ENCODE measurements at places on chromosomes 11 and 22.
A peak's percentile ranks its signal among the peaks of the same experiment; 100 is the strongest.

DNA sequence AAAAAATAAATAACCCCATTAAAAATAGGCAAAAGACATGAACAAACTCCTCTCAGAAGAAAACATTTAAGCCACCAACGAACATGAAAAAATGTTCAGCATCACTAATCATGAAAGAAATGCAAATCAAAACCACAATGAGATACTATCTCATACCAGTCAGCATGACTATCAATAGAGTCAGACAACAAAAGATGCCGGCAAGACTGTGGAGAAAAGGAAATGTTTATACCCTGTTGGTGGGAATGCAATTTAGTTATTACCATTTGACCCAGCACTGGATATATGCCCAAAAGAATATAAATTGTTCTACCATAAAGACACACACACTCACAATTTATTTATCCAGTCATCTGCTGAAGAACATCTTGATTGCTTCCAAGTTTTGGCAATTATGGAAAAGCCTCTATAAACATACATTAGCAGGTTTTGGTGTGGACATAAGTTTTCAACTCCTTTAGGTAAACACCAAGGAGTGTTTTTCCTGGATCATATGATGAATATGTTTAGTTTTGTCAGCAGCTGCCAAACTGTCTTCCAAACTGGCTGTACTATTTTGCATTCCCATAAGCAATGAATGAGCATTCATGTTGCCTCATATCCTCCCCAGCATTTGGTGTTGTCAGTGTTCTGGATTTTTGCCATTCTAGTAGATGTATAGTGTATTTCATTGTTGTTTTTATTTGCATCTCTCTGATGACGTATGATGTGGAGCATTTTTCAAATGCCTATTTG is 28.0 kb downstream of the OR8D1 start:
- no peak for DNase-seq

DNA sequence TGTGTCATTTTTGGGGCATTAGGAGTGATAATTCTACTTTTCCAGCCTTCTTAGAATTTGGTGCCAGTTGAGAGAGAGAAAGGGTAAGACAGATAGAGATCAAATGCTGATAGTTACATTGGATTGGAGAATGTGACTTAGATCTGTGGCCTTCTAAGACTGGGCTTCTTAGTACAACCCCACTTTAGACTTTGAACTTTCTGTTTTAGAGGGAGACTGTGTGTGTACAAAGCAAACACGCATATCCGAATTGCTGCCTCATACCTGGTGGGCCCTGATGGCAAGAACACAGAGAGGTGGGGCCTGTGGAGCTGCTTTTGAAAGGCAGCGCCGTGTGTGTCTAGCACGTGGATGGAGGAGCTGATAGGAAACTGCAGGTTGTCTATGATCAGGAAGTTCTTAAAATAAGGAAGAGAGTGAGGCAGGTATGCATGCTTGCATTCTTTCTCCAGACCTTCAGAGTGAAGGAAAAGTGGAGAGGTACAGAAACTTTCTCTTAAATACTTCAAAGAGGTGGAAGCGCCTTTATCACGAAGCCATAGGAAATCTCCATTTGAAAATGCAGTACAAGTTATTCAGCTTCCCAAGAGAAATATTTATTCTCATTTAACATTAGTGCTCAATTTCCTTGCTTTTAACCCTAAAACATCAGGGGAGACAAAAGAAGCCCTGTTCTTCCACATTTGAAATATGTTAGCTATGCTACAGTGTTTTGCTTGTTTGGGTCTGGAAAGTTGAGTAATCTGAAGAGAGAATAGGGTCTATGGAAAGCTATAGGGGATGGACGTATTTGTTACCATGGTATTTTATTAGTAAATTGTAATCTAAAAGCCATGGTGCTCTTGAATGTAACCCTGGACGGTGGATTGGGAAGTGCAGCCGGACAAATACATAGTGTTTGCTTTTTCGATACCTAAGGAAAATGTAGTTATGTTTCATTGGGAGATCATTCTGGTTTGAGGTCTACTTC is 13.7 kb downstream of the PDHX start:
- no peak for DNase-seq

GRCh38 chr11:14541192-14541947 is 21.2 kb upstream of the PSMA1 start:
- no peak for DNase-seq

- no peak for DNase-seq
Observed at GRCh38 chr22:26994801-26995200, 337.4 kb downstream of the MIAT start.

- no peak for DNase-seq
Observed at GRCh38 chr11:58829786-58830185, 14.7 kb downstream of the GLYATL2 start.

DNA sequence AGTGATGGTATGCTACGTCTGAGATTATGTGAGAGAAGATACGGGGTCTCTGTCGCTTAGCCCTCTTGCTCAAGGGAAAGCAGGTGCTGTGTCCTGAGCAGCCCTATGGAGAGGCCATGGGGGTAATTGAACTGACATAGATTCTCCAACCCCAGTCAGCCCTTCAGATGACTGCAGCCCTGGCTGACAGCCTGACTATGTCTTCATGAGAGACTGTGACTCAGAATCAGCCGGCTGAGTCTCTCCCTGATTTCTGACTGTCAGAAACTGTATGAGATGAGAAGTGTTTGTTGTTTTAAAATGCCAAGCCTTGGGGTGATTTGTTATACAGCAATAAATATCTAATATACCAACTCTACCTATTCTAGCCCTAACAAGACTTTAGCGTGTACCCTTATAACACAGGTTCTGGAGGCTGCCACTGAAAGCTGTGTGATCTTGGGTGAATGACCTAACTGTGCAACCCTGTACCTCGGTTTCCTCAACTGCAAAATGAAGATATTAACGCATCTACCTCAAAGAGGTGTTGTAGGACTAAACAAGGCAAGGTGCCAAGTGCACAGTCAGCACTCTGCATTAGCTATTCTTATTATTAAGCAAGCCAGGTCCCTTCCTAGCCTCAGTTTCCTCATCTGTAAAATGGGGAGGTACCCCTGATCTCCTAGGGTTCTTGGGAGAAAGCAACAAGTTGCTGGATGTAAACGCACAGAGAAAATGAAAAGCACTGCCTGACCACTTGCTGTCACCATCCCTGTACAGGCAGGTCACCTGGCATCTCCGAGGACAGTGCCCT is 24.9 kb downstream of the SLC43A1 start:
- DNase-seq = no peak

DNA sequence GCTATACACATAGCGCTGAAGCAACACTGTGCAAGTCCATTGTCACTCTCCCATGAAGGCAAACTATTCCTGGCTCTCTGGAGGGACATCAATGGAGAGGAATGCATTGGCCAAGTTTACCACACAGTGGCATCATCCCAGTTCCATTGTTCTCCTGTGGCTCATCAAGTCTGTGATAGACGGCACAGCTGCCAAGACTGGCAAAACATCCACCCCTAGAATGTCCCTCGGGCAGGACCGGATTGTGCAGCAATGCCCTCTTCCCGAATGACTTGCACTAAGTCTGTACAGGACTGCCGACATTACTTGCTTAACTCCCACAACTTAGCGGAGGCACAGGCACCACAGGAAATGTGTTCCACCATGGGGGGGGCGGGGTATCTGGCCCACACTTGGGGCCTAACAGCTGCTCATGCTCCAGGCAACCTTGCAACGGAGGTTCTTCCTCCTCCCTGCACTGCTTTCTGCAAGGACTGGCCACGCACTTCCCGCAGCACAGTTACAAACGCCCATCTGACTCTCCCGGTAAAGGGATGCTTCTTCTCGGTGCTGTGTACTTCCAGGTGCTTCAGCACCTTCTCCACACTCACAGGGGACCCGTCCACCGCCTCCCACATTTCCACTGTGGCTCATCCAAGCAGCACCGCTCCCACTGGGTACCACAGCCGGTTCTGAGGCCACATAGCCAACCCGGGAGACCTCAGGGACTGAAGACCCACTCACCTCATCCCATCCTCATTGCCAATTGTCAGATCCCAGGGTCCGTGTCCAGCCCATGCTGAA is 1309.6 kb upstream of the RAG2 start:
- DNase-seq = no peak

DNA sequence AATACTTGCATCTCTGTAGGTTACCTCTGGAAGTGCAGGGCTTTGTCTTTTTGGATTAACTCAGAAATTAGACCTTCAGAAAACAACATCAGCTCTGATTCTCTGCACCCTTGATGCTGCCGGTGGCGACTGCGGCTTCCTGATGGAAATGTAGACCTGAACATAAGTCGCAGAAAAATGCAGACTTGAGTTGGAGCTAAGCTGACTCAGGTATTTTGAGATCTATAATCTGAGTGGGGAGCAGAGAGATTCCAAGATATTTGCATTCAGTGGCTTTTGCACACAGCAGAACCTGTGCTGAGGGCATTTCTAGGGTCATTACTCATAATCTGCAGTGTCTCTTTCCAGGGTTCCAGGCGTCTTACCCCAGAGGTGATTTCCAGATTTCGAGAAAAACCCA is 18.7 kb upstream of the NFAM1 start:
- DNase-seq = no peak

DNA sequence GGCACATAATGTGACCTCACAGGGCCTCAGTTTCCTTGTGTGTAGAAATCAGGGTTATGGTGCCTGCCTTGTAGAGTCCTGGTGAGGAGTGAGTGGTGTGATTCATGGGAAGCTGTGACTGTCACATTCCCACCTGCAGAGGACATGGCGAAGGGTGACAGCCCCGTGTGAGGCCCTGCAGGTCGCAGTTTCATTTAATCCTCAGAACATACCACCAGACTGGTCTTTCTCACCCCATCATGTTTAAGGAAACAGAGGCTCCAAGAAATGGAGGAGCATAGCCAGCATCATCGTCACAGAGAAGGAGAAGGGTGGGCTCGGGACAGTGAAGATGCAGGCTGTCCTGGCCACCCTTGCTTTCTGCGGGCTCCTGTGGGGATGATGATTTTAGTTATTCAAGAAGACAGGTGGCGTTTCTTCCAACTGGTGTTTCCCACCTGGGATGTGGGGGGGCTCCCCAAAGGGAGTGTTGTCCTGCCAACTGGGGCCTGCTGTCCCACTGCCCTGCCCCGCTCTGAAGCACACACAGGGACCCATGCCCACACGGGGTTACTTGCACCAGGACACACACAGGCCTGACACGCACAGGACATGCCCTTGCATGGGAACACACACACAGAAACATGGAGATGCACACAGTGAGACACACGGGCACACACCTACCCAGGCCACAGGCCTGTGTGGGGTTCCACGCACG is 100.2 kb downstream of the BCR start:
- DNase-seq = no peak

DNA sequence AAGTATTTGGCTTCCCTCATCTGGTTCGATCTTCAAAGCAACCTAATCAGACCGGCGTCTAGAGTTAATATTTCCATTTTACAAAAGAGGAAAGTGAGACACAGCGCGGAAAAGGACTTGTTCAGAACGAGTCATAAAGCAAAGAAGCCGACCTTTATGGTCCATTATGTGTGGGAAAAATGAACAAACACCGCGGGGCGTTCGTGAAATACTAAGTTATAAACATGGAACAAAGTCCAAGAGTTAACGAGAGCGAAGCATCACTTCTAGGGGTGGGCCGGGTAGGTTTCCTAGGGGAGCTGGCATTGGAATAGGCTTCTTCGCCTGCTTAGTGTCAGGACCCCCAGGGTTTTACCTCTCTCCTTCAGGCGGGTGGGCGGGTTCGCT is 575 bp downstream of the DUSP18 start:
- peak; percentile 18 for DNase-seq

DNA sequence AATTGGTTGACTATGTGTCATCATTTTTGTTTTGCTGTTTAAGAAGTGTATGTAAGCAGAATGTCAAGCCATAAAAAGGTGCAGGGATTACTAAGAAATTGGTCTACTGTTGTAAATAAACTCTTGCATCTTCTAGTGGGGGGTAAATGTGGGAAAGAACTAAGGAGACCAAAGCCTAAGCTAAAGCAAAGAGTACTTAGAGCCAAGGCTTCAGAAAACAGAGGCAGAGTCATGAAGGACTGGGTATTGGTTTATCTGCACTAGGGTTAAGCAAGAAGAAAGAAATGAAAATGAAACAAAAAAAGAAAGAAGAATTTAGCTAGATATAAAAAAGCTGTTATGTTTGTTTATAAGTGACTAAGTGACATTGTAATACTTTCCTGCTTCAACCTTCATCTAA is 628.1 kb downstream of the METTL15 start:
- no peak for DNase-seq

GRCh38 chr11:100827934-100828661 is 141.0 kb downstream of the ARHGAP42 start:
- no peak for DNase-seq

GRCh38 chr11:1281326-1281973 is 28.0 kb downstream of the TOLLIP start:
- DNase-seq = no peak

DNA sequence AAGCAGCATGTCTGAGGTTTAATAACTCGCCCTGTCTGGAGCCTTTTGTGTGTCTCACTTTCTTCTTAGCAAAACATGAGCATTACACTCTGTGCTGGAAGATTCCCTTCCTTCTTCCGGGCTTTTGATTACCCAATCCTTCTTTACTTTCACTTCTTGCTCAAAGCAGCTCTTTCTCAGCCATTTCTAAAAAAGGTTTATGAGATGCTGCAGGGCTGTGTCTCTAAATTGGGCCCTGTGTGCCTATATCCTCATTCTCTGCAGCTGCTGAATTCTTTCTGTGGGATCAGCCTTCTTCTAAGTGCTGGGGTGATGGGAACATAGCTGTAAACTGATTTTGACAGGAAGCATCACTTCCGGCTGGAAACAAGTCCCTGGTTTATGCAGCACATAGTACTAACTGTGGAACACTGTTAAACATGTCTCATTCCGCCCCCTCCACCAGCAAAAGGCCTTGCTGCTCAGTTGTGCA is 71.8 kb downstream of the PIWIL4 start:
- no peak for DNase-seq

DNA sequence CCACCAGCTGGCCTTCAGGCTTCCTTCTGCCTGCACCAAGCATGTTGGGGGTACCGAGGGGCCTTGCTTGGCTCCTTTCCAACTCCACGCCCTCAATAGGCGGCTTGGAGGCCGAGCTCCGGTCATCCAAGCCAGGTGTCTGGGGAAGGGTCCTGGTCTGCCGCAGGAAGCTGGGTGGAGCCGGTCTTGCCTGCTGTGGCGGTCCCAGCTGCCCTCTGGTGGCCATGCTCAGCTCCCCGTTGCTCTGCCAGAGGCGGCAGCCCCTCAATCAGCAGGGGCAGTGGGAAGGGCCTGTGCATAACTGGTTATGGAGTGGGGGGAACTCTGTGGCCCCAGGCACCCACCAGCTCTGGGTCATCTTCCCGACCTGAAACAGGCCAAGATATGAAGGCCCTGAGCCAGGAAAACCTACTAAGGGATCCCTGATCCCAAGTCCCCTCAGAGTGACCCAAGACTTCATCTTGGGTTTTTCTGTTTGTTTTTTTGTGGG is 3.2 kb downstream of the ARVCF start:
- peak; percentile 17 for DNase-seq

Data from activated CD4-positive, alpha-beta T cell treated with anti-CD3 and anti-CD28 coated beads, Interleukin-2, amount 50 U/mL, for 1 hour (primary cell).